HTR-8/SVneo (cell line): ENCODE measurements at places on chromosomes 13 and 19.

DNA sequence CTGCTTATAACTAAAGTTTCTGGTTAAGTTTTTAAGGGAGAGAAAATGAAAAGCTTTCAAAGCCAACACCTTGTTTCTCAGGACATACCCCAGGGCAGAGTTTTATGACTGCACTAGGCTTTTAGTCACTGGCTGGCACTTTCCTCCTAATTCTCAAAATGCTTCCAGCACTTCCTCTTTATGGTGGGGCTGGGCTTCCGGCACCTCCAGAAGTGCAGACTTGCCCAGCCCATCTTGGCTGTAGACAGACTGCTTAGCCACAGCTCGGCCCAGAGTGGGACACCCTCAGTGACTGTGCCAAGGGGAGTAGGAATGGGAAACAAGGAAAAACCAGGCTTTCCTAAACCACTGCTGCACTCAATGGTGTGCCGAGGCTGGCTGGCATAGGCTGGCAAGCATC lies 23.2 kb upstream of the GTF3A start:
- no peak for DNase-seq

DNA sequence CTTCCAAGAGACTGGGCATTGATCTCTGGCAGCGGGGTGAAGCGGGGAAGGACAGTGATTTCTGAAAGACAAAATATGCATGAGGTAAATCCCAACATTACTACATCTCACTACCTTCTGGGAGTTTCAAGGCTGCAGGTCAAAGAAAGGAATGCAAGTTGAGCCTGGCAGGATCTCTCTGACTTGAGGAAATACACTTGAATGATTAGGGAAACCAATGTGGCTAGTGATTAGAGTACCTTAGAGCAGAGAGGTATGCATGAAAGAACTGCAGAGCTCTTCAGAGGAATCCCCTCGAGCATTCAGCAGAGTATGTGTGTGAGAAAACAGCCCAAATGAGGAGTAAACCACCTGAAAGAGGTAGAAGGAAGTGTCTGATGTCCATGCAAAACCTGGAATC lies 2874.1 kb upstream of the PCDH20 start:
- no peak for DNase-seq

DNA sequence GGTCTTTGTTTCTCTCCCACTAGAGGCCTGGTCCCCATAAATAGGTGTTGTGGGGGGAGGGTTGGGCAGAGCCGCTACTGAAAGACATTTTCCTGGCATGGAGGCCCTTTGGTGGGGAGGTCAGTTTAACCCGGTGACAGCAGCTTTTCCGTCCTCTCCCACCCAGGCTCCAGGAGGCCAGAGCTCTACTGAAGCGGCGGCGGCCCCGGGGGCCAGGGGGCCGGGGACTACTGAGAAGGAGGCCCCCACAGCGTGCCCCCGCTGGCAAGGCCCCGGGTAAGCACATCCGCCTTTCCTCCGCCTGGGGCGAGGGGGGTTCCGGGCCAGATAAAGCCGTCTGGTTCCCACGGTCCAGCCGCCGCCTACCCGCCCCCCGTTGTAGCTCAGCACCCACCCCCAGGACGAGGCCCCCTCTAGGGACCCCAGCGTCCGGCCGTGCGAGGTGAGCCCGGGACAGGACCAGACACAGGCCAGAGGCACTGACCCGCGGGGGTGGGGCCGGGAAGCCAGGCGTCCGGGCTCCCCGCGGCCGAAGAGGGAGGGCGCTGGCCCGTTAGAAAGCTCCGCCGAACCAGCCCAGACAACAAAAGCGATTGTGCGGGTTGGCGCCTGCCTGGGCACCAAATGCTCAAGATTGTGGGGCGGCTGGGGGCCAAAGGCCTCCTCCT lies 1.1 kb upstream of the LTBP4 start:
- no peak for DNase-seq

- peak; percentile 30 for DNase-seq
Observed at GRCh38 chr19:58009666-58010301, 7.2 kb upstream of the ZNF606 start.

DNA sequence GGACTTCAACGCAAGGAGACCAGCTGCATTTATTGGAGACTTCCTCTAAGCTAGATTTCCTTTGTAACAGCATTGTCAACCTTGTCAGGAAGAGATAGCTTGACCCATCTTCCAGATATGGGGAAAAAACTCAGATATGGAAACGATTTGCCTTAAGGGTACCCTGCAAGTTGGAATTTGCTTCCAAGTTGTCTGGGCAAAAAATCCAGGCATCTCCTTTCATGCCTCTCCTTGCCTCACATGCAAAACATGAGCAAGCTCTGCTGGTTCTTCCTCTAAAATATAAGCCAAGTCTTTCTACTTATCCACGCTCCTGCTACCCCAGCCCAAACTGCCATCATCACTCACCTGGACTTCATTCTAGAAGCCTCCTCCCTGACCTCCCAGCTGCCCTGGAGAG lies 6.4 kb upstream of the DNMT1 start:
- no peak for DNase-seq

DNA sequence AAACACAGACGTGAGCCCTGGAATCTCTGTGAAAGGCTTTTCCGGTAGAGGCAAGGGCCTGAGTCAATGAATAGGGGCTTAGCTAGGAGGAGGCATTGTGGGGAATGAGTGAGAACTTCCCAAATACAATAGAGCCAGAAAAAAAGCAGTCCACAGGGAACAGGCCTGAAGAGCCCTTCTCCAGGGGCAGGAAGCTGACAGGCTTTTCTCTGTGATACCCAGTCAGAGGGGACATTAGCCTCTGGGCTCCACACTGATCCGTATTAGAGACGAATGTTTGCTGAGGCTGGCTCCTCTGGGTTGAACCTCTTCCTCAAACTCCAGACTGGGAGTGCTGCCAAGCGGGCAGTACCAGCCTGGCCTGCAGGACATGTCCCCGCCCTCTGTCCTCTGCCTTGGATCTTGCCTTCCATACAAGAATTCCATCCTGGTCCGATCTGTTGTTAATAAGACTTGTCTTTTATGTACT lies 2.3 kb downstream of the DHRS12 start:
- no peak for DNase-seq

DNA sequence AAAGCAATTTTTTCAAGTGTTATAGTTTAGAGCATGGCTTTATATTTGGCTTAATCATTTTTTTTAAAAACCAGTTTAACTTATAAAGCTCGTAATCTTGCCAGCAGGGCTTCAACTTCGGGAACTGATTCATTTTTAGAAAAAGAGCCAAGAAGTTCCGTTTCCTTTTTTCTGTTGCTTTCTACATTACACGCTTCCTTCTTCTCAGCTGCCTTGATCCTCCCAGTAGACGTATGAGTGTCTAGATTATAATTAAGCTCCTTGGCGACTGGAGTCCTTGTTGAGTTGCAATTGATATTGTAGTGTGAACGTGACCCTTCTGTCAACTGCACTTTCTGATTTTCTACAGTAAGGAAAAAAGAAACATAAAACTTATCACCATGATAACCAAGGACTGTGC lies 497.2 kb downstream of the DIAPH3 start:
- DNase-seq = no peak

DNA sequence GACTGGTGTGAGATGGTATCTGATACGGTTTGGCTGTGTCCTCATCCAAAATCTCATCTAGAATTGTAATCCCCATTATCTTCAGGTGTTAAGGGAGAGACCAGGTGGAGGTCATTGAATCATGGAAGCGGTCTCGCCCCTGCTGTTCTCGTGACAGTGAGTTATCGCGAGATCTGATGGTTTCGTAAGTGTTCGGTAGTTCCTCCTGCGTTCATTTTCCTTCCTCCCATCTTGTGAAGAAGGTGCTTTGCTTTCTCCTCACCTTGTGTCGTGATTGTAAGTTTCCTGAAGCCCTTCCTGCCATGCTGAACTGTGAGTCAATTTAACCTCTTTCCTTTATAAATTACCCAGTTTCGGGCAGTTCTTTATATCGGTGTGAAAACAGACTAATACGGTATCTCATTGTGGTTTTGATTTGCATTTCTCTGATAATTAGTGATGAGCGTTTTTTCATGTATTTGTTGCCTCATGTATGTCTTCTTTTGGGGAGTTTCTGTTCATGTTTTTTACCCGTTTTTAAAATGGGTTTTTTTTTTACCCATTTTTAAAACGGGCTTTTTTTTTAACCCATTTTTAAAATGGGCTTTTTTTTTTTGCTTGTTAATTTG lies 102.8 kb upstream of the SLC10A2 start:
- DNase-seq = no peak

- peak; percentile 70 for DNase-seq
Observed at GRCh38 chr19:42433503-42434260, 6.5 kb upstream of the LIPE start.

DNA sequence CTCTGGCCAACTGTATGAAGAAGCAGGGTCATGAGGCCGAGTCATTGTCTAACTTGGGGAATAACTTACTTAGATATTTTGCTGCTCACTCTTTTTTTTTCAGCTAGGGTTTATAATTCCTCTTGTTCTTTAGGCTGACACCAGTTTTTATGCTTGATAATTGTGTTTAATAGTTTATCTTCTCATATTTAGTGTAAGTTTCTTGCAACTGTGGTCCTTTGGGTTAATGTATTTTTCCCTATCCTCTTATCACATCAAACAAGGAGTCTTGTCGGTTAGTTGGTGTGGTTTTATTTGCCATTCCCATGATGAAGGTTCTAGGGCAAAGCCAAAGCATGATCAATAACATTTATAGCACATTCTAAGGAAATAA lies 204.6 kb downstream of the NUFIP1 start:
- no peak for DNase-seq

- DNase-seq = no peak
Observed at GRCh38 chr13:58620176-58620575, 988.6 kb downstream of the PCDH17 start.

- DNase-seq = no peak
Observed at GRCh38 chr13:45781553-45782326, 69.8 kb downstream of the SIAH3 start.

DNA sequence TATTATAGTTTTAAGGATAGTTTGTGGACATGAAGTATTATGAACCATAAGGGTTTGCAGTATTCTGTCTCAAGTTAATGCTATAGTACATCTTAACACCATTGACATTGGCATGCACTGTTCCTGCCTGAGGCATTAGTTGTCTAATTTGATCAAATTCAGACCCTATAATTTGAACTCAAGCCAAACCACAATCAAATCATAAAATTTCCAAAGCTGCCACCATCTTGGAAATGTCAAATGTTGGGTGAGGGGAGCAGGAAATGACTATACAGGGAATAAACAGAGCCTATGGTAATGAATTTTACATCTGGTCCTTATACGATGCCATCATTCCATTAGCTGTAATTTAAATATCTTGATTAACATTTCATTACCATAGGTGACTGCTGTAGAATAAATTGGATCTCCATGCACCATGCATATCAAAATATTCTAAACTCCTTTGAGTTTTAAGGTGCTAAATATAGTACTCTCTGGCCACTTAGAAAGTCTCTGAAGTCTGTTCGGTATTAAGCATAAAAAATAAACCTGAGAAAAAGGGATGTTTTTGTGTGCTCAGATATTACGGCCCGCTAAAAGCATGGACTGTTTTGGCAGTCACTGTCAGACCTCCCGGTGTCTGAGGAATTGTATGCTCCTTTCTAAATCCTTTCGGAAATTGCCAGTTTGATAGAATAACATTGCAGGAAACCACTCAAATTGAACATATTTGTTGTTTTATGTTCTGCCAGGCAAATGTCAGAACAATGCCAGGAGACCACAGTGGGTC lies 257.7 kb downstream of the SPRY2 start:
- no peak for DNase-seq

DNA sequence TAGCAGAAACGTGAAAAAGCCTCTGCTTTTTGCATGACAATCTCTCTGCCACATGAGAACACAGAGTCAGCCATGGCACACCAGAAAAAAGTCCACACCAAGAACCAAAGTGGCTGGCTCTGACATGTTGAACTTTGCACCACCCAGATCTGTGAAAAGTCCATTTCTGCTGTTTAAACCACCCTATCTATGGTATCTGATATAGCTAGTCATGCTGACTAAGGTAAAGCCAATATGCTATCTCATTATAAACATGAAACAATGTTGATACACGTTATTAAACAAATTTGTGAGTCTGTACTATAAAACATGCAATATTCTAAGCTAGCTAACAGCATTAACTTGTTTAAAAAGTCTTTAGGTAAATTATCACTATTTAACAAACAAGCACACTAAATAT lies 21.0 kb upstream of the ZNF432 start:
- DNase-seq = no peak

DNA sequence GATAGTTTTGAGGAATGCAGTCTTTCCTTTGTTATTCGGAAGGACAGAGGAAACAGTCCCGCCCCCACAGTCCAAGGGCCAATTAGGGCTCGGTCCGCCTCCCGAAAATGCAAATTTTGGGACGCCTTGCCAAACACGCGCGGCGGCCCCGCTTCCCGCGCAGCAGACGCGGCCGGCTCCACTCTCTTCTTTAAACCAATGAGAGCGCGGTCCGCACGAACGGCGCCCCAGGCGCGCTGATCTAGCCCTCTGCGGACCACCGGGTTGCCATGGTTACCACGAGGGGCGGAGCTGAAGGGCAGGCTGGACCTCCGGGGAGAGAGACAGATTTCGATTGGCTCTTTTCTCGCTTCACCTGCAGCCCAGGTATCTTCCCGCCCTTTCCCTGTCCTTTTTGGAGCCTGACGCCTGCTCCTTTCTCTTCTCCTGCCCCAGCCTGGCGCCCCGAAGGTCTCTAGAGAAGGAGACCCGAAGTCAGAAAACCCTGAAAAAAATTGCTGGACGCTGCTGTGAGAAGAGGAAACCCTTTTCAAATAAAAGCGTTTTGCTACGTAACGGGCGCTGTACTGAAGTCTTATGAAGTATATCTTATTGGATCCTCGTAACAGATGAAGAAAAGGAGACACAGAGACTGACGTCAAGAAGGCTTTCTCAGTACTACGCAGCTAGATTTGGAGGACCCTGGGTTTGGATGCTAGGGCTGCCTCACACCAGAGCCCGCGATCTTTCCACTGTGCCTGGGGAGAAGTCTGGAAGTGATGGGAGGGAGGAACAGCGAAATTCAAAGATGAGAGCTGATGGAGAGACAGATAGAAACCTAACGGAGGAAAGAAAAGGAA lies 2.0 kb downstream of the PTH2 start:
- no peak for DNase-seq

DNA sequence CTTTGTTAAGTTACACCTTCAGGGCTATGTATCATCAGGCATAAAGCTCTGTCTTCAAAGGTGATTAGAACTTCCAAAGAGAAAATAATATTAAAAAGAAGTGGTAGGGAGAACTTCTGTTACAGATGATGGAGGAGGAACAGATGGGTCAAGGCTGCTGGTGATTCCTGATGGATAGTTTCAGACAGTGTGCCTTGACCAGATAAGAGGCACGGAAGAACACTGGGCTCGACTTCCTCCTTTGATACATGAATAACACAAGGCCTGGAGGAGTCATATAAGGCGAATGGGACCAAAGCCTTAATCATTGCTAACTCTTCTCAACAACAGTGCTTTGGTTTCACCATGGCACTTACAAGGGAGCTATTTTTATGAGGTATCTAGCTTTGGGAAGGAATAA lies 128.1 kb upstream of the RXFP2 start:
- no peak for DNase-seq

GRCh38 chr19:17020823-17021222 lies 5.8 kb downstream of the CPAMD8 start:
- DNase-seq = no peak

- no peak for DNase-seq
Observed at GRCh38 chr13:33743438-33744368, 74.2 kb upstream of the RFC3 start.

GRCh38 chr19:50553134-50553703 lies 15.0 kb downstream of the LRRC4B start:
- no peak for DNase-seq

- no peak for DNase-seq
Observed at GRCh38 chr19:46186717-46187101, 38.7 kb downstream of the IGFL2 start.
